ENCODE measurements at places on chromosomes 7 and 10. TPM values are rescaled to one million over a fixed set of nuclear protein-coding genes. Genes with fewer than 3 reads are reported as not detected.

GRCh38 chr10:76711222-76711997, 926.2 kb downstream of the KCNMA1 start:
- no peak overlapping the region for H3K4me3 ChIP-seq
- no peak overlapping the region for H3K27ac ChIP-seq
- no peaks in the 10 kb centered on the region for H3K4me1 ChIP-seq
- no peaks in the 10 kb centered on the region for H3K27me3 ChIP-seq

Gene ADRA2A
- total RNA-seq, result not detected

Gene PTTG1IP2
- not detected for total RNA-seq

Gene GDF2
- not detected for total RNA-seq
